ENCODE measurements at places on chromosomes 4 and X. TPM values are rescaled to one million over a fixed set of nuclear protein-coding genes. Genes with fewer than 3 reads are reported as not detected.

The PABPC1L2A gene
- total RNA-seq: not detected

The AFF2 gene
- total RNA-seq: 10.5 TPM

The STPG2 gene
- total RNA-seq: 0.24 TPM

The PCDH18 gene
- 19.6 TPM for total RNA-seq

The NAP1L3 gene
- total RNA-seq: 5.7 TPM

The CCDC120 gene
- total RNA-seq: 3.0 TPM

The HOPX gene
- 63.5 TPM for total RNA-seq

DNA sequence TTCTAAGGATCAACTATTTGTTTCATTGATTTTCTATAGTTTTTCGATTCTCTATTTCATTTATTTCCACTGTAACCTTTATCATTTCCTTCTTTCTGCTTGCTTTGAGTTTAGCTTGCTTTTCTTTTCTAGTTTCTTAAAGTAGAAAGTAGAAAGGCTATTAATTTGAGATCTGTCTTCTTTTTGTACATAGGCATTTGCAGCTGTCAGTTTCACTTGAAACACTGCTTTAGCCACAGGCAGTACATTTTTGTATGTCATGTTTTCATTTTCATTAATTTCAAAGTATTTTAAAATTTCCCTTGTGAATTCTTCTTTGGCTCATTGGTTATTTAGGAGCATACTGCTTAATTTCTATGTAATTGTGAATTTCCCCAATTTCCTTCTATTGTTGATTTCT, 152.2 kb downstream of the SH3KBP1 start:
- DNase-seq: no peak

- no peak for DNase-seq
These were observed 3.7 kb upstream of the BCOR start for GRCh38 chrX:40101430-40101802.

GRCh38 chrX:630612-631496, at the start of gene SHOX:
Gene SHOX (plus strand): TSS chrX:630791. CDS start chrX:630898, 107 bp downstream.
- peak; percentile 72 for DNase-seq

GRCh38 chrX:101217689-101218088, 1.9 kb upstream of the DRP2 start:
- DNase-seq: no peak

DNA sequence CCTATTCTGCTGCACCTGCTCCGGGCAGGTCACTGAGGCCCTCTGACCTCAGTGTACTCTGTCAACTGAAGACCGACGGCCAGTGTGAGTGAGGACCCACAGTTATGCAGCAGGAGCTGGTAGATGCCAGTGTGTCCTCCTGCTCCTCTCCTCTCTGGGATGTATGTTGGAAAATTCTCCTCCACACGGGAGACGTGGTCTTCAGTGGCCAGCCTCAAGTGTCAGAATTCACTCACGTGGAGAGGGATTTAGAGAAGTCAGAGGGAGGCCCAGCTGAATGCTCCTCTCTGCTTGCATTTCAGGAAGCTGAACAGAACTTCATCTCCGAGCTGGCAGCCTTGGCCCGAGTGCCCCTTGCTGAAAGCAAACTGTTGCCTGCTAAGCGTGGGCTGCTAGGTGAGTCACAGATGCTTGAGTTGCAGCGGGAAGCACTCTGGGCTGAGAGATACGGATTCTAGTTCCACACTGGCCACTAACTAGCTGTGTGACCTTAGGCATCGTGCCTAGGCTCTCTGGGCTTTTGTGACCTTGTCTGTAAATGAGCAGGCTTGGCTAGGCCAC, 83.6 kb downstream of the CRMP1 start:
- peak; percentile 61 for DNase-seq

DNA sequence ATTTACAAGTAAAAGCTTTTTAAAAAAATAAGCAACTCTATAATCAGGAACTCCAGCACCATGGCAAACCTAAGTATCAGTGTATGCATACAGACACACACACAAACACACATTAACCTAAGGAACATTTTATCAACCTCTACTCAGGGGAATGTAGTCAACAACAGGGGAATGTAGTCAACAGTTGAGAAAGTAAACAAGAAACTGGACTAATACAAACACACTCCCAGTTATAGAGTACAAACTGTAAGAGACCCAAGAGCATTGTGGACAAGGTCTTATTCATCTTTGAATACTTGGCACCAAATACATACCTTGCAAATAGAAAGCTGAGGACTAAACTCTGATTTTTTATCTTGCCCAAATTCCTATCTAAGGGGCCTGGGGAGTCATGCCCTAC, 36.2 kb downstream of the PAPSS1 start:
- no peak for DNase-seq

DNA sequence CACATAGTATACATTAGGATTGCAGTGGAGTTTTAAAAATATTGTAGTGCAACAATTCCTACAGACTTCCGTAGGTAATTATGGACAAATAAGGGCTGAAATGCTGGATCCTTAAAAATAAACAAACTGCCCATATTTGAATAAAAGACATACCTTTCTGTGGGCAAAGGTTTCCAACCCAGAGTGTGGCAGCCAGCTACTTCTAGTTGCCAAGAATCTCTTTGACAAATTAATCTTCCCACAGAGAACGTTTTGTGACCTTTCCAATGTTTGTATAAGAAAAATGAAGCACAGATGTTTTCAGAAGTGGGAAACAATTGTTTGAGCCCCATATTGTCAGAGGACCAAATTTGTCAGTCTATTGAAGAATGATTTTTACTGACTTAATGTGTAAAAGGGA, 21.1 kb downstream of the GRPR start:
- no peak for DNase-seq

DNA sequence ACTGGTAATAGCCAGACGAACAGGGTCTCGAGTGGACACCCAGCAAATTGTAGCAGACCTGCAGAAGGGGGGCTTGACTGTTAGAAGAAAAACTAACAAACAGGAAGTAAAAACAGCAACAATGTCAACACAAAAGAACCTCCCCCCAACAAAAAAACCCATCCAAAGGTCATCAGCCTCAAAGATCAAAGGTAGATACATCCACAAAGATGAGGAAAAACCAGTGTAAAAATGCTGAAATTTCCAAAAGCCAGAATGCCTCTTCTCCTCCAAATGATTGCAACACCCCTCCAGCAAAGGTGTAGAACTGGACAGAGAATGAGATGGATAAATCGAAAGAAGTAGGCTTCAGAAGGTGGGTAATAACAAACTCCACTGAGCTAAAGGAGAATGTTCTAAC, 313.0 kb upstream of the TEX13C start:
- DNase-seq: no peak

DNA sequence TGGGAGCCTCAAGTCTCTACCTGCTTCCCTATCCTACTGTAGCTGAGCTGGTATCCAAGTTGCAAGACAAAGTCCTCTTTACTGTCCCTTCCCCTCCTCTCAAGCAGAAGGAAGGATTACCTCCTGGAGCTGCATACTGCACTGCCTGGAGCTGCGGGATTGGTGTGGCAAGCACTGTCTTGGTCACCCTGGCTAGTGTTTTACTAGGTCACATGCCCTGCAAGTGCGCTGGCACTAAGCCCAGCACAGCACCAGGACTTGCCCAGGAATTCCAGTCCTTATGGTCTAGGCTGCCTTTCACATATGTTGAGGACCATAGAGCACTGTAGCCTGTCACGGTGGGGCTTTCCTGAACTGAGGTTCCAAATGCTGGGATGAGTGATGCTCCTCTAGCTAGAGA, 227.3 kb upstream of the ZC4H2 start:
- DNase-seq: no peak

- DNase-seq: no peak
These were observed 79.9 kb downstream of the AMOT start for GRCh38 chrX:112760697-112761096.

GRCh38 chrX:2252331-2253065, 248.3 kb downstream of the DHRSX start:
- peak; percentile 66 for DNase-seq

DNA sequence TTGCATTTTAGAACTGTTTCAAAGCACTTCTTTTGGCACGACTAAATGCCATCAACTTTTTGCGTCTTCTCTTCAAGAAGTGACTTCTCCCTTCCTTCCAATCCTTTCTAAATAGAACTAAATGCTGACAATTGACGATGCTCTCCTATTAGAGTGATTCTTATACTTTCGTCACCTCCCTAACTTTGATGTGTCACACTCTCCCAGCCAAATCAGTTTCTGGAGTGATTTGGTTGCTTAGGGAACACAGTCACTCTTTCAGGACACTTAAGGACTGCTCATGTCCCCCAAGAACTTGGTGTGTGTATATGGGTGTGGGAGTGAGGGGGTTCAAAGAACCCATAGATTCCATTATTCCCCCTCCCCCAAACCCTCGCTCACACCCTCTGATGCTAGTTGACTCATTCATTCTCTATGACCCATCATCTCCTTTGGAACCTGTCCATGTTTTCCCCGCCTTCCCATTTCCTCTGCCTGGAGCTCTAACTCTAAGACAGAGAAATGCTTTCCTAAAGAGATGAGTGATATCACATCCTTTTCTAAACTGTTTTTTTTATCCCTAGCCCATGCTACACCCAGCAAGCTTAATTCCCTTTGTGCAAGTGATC, 26.8 kb upstream of the AREG start:
- DNase-seq: no peak
